Kasumi-1 (cell line): ENCODE measurements at places on chromosomes 4 and X.
A peak's percentile ranks its signal among the peaks of the same experiment; 100 is the strongest.

DNA sequence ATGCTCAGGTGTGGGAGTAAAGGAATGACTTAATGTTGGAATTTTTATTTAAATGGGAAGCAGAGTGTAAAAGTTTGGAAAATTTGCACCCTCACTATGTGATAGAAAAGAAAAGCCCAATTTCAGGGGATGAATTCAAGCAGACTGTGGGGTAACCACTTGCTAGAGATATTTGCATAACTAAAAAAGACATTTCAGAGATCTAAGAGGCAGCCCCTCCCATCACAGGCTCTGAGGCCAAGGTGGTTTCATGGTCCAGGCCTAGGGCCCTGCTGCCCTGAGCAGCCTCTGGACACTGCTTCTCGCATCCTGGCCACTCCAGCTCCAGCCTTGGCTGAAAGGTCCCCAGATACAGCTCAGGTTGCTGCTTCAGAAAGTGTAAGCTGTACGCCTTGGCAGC is 5.9 kb upstream of the XPNPEP2 start:
- DNase-seq = no peak

DNA sequence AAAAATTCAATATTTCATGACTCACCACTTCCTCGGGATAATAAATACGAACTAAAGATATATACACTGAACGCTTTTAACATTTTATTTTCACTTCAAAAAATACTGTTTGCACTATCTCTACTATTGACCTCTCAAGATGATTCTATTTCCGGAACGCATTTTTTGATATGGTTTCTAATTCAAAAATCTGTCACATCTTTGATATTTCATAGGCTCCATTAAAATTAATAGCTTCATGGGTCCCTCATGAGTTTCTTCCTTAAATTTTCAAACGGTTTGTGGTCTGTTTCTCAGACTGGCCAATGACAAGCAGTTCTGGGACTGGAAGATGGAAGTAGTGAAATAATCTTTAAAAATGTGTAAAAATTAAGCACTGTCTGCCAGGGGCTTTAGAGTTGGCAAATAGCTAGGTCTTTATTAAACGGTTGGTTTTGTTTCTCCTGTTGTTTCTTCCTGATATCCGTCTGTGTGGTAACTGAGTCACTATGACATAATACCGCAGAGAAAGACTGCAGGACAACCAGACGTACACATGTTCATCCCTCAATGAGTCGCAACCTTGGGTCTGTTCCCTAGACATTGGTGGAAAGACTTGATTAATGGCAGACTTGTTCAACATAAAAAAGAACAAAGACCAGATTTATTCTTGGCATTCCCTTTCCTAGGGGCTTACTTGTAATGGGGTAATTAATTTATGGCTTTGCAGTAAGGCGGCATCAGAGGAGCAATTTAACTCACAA is 133.8 kb downstream of the PALLD start:
- no peak for DNase-seq

- DNase-seq = no peak
These were observed 245.4 kb downstream of the ADGRL3 start for GRCh38 chr4:61445374-61446063.

GRCh38 chr4:136526517-136526916 is 1005.8 kb downstream of the PCDH18 start:
- DNase-seq = no peak

- no peak for DNase-seq
These were observed 55.2 kb downstream of the MGST2 start for GRCh38 chr4:139720806-139721205.

DNA sequence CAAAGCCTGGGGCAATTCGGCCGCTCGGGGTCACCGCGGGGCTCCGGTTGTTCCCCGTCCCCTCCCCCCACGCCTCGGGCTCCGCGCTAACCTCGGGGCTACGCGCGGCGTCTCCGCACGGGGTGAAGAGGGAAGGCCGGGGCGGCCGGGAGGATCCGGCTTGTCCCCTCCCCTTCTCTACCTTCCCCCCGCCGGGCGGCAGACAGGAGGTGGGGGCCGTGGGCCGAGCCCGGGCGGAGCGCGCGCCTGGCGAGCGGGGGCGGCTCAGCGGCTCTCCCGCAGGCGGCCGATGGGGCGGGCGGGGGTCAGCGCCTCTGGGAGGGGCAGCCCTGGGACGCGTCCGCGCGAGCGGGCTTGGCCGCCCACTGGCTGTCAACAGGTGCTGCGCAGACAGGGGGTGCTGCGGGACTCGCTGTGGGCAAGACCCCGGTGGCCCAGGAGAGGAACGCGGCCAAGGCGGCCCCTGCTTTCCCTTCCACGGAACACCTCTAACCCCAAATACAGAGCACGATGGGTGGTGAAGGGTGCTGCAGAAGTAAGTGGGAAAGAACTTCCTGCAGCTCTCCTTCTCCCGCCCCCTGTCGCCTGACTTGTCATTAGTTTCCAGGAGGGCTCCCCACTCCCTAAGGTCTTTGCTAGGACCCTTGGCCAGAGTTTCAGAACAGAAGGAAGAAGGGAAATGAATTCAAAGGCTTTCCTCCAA is at the start of gene PDGFC:
TSS of gene PDGFC (minus strand) at position 124 of the 703 bp plus-strand sequence. CDS start 896 bp downstream, outside the sequence.
- DNase-seq = peak; percentile 75

DNA sequence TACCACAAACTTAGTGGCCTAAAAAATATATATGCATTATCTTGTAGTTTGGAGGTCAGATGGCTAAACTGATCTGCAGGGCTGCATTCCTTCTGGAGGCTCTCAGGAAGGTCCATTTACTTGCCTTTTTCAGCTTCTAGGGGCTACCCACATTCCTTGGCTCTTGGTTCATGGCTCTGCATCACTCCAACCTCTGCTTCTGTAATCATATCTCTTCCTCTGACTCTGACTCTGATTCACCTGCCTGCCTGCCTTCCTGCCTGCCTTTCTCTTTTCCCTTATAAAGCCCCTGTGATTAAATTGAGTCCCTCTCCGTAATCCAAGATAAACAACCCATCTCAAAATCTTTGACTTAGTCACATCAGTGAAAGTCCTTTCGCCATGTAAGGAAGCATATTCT is 25.0 kb upstream of the FRMPD4 start:
- no peak for DNase-seq

GRCh38 chrX:18994713-18995112 is 10.8 kb upstream of the PHKA2 start:
- no peak for DNase-seq

DNA sequence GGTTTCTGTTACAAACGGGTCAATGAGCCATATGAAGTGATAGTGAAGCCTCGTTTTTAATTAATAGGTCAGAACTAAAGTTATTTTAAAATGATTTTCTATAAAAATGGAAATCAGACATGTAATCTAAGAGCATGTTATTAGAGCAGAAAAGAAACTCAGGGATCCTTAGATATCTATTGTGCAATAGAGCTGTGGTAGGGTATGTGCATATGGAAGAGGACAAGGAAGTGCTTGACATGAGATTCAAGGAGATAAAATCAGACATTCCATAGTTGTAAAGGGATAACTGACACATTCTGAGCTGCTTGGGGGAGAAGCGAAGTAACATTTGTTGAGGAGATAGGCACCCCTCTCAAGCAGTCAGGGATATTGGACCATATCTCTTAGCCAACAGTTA is 143.0 kb downstream of the AFF2 start:
- no peak for DNase-seq

DNA sequence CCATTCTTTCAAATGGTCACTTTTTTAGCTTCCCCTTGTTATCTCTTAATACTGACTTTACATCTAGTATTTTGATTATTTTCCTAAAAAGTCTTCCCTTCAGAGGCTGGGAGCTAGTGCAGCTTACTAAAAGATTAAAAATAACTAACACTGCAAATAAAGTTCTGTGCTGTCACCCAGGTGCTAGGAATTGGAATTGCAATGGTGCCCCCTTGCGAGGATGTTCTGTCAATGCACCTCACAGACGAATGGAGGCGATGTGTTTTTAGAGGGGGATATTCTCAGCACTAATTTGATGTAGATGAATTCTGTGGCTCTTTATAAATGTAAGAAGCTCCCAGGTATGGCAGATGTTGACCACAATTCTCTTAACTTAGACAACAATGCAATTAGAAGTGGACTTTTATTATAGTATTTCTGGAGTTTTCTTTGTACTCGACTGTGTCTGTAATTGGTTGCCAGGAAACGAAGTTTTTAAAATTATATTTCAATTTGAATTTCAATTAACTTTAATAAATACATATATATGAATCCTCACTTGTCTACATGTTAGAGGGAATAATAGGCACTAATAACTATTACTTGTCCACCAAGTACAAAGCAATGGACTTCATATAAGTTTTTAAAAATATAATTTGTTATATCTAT is 22.0 kb upstream of the SMIM31 start:
- DNase-seq = peak; percentile 63

GRCh38 chr4:79281566-79282359 is 44.1 kb downstream of the NAA11 start:
- DNase-seq = no peak

DNA sequence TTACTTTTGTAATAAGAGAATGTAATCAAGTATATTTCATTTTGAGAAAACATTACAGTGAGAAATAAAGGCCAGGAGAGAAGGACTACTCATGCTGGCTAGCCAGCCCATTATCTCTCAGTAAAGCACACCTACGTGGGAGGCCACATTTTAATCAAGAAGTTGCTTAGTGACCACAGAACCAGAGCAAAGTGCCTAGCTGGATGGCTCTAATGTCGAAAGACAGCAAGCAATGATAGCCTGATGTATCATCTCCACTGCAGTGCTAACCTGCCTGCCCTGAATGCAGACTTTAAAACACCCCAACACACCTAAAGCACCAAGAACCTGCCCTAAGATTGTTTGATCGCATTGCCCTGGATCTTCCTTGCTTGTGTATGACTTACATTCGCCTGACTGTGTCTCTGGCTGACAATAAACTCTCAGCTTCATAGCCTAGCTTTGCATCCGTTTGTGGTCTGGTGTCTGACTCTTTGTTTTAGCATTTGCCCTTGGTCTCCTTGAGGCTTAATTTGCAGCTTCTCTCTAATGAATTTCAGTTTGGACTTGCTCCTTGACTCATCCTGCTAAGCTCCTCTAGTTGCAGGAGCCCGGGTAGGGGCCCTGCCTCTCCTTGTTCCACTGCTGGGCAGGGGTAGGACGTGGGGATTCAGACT is 31.4 kb upstream of the SOWAHD start:
- DNase-seq = peak; percentile 60

GRCh38 chrX:69813677-69814076 is 197.8 kb downstream of the EDA start:
- no peak for DNase-seq

DNA sequence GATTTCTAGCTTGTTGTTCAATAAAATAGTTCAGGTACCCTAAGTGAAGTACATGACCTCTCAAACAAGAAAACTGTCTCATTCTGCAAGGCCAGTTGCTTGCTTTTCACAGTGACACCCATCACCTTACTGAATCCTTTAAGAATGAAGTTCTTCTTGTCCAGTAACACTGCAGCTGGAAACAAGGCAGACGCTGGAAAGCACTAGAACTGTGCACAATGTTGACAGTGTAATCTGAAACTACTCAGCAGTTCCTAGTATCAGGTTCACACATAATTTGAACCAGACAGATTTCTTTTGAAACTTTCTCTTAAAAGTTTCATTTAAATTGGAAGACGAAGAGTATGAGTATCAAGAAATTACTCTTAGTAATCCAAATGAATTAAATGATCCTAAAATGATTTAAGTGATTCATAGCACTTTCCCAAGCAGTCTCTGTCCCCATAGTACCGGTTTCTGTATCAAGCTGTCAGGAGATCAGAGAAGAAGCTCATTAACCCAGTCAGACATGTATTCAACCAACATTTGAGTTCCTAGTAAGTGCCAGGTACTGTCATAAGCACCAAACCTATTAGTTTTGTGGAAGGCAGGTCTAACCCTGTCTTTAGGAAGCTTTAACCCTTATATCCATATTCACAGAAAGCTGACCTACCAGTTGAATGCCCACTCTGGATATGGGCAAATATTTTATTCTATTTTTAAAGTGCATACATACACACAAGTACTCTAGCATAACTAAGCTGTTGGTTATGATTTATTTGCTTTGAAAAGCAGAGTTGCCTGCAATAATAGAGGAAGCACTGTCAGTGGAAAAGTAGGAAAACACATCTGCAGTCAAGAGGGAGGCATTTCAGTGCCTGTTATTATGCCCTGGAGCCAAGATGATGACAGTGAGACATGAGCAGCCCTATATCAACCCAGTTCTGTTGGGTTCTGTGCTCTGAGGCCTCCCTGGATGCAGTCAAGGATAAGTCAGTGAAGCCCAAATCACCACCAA is 63.6 kb downstream of the PALLD start:
- no peak for DNase-seq

DNA sequence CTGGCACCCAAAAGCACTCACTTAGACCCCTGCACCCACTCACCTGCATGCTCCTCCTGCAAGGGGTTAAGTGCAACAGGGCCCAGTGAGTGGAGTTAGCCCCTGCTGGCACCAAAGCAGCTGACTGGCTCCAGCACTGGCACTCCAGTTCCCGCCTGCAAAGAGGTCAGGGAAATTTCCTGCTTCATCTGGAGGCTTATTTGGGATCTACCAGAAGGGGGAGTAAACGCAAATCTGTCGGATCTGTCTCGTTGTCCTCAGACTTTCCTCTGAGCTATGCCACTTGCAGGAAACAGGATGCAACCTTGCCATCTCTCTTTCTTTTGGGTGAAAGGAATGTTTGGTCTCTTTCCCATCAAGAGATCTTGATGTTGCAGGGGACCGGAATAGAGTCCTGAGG is 435.6 kb downstream of the PCDH10 start:
- DNase-seq = no peak

- no peak for DNase-seq
These were observed 110.7 kb downstream of the ARHGAP10 start for GRCh38 chr4:147842573-147842972.

GRCh38 chrX:15336023-15336413 is 695 bp upstream of the PIGA start:
- DNase-seq = no peak

GRCh38 chr4:125676156-125676555 is 361.4 kb downstream of the FAT4 start:
- no peak for DNase-seq

GRCh38 chrX:16067886-16068515 is 55.4 kb upstream of the GRPR start:
- no peak for DNase-seq

DNA sequence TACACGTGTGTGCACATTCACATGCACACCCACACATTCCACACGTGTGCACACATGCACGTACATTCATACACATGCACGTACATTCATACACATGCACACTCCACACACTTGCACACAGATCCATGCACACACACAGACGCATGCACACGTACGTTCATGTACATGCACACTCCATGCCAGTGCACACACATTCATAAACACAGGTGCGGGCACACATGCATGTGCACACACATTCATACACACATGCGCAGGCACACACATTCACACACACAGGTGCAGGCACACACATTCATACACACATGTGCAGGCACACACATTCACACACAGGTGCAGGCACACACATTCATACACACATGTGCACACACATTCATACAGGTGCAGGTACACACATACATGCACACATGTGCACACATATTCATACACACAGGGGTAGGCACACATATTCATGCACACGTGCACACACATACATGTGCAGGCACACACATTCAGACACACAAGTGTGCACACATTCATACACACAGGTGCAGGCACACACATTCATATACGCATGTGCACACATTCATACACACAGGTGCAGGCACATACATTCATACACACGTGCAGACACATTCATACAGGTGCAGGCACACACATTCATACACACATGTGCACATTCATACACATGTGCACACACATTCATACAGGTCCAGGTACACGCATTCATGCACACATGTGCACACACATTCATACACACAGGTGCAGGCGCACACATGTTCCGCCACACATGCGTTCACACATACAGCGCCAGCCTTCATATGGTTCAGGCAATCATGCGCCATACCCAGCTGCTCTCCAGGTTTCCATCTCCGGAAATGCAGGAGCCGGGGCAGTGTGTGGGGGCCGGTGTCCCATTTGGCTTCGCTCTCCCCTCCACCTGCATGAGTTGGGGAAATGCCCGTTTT is 124.8 kb downstream of the HMX1 start:
- no peak for DNase-seq
